ENCODE measurements at places on chromosomes 7 and 10. TPM values are rescaled to one million over a fixed set of nuclear protein-coding genes. Genes with fewer than 3 reads are reported as not detected.

Gene CHAT
- not detected for total RNA-seq

DNA sequence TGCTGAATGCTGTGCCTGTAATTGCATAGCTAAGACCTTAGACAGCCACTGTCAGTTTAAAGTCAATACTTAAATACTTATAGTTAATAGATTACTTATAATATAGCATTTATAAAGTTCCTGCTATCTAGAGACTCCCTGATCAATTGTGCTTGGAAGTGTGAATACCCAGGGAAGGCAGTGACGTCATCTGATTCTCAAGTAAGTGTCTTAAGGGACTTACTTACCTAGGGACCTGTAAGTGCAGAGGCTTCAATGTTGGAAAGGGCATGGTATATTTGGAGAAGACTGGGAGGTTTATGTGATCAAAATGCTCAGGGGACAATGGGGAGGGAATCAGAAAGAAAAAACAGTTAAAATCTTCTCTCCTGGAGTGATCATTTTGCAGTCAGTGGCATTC is 55.0 kb downstream of the BICC1 start:
- no peak for DNase-seq

DNA sequence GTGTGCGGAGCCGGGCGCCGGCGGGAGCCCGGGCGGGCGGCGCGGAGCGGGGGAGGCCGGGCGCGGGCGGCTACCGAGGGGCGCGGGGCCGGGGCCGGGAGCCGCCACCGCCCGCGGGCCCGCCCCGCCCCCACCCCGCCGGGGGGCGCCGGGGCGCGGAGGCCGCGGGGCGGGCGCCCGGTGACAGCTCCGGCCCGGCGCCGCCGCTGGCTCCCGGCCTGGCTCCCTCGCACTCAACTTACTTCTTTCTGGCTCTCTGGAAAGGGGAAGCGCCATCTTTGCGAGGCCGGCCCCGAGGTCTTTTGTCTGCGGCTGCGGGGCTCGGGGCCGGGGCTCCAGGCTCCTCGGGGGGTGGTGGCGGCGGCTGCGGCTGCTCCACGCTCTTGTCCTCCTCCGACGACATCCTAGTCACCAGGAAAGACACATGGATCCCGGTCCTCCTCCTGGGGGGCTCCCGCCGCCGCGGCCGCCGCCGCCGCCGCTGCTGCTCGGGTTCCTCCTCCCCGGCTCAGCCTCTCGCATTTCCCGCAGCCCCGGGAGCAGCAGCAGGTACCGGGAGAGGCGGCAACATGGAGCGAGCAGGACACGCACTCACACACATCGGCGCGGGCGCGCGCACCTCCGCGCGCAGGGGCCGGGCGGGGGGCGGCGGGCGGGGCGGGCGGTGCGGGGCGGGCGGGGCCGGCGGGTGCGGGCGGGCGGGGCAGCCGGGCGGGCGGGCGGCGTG is at the start of gene KMT2C:
KMT2C (minus strand) TSS at position 620 of the 727 bp plus-strand sequence; CDS start at position 403, 217 bp downstream.
- DNase-seq: peak; percentile 81

DNA sequence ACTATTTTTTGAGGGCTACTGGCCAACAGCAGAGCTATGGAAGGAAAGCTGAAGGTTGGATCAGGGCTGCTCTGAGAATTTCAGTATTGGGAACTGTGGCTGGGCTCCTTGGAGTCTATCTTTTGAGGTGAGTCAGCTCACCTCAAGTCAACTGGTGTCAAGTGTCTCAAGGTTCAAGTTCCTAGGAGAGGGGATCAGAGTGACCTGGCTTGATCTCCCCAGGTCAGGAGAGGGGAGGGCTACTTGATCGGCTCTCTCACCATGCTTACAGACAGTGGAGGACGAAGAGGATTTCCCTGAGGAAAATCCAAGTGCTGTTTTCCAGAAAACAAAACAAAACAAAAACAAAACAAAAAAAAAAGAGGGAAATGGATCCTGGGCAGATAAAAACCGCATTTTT is 132.8 kb downstream of the CACNB2 start:
- DNase-seq: no peak

GRCh38 chr7:113338071-113338696 is 219.8 kb upstream of the SMIM30 start:
- DNase-seq: no peak

DNA sequence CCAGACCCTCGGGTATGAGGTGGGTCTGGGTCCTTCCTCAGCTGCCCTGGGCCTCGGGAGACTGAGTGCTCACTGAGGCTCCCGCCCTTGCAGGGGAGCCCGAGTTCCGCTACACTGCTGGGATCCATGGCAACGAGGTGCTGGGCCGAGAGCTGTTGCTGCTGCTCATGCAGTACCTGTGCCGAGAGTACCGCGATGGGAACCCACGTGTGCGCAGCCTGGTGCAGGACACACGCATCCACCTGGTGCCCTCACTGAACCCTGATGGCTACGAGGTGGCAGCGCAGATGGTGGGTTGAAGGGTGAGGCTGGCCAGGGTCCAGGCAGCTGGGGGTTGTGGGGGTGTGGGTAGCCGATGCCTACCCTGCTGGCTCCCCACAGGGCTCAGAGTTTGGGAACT is 7.6 kb downstream of the AEBP1 start:
- DNase-seq: no peak

Measured in neural progenitor cell (in vitro differentiated cells).